Activated CD8-positive, alpha-beta memory T cell treated with anti-CD3 and anti-CD28 coated beads, Interleukin-2, amount 50 U/mL, for 4 hours (primary cell): ENCODE measurements at places on chromosomes 1 and 21.

DNA sequence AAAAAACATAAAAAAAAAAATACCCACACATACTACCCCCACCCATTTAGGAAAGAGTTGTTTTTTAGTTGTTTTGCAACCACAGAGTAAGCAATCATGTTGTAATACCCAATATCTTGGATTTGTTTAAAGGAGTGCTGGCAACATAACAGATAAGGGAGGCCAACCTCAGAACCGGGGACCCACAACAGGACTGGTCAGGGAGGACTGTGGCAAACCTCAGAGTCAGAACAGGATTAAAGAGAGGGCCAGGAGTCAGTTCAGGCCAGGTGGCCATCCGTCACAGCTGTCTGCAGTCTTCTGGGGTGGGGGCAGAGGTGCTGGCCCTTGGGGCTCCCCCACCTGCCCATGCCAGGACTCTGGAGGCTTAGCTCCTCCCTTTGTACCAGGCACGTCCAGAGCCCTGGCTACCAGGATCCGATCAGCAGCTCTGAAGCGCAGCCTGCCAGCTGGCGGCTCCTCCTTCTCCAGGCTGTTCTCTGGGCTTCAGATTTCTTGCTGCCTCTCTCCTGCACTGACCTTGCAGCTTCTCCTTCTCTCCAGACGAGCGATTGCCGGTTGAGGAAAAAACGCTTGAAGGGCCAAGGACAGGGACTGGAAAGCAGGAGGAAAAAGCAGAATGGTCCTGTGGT, 7.9 kb downstream of the H6PD start:
- DNase-seq: no peak

- no peak for DNase-seq
Observed at GRCh38 chr1:19325368-19325957, 13.3 kb downstream of the SLC66A1 start.

DNA sequence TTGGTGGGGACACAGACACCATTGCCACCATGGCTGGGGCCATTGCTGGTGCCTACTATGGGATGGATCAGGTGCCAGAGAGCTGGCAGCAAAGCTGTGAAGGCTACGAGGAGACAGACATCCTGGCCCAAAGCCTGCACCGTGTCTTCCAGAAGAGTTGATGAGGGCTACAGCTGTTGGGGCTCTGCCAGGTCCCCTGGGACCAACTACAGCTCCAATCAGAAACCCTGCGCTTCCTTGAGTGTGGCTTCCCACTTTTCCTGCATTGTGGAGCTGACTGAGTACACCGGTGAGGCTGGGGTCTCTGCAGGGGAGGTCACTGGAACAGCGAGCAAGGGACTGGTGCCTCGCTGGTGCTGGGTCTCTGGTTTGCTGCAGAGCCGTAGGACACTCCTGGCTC, 4.5 kb downstream of the ADPRS start:
- no peak for DNase-seq

DNA sequence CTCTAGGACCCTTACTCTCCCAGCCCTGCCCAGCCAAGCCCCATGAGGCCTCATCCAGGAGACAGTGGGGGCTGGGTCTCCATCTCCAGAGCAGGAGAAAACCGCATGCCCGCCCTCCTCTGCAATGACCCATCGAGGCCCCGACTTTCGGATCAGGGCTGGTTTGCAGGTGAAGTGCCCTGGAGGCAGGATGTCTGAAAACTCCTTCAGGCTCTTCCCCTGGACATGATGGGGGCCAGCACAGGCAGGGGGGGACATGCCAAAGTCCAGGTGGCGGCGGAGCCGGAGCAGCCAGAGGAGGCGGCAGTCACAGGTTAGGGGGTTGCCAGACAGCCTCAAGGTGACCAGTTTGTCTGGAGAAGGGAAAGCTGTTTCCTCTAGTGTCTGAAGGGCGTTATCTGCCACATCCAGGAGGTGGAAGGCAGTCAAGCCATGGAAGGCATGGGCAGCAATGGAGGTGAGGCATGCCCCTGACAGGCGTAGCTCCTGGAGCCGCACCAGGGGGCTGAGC, 3.9 kb downstream of the LINGO4 start:
- no peak for DNase-seq

DNA sequence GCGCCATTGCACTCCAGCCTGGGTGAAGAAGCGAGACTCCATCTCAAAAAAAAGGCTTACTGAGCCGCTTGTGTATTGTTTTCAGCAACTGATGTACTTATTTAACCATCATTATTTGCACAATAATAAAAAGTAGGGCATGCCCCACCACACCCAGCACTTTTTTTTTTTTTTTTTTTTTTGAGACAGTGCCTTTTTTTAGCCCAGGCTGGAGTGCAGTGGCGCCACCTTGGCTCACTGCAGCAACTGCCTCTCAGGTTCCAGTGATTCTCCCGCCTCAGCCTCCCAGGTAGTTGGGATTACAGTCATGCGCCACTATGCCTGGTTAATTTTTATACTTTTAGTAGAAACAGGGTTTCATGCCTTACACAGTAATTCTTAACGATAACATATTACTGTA, 12.2 kb upstream of the TRNAU1AP start:
- DNase-seq: no peak

DNA sequence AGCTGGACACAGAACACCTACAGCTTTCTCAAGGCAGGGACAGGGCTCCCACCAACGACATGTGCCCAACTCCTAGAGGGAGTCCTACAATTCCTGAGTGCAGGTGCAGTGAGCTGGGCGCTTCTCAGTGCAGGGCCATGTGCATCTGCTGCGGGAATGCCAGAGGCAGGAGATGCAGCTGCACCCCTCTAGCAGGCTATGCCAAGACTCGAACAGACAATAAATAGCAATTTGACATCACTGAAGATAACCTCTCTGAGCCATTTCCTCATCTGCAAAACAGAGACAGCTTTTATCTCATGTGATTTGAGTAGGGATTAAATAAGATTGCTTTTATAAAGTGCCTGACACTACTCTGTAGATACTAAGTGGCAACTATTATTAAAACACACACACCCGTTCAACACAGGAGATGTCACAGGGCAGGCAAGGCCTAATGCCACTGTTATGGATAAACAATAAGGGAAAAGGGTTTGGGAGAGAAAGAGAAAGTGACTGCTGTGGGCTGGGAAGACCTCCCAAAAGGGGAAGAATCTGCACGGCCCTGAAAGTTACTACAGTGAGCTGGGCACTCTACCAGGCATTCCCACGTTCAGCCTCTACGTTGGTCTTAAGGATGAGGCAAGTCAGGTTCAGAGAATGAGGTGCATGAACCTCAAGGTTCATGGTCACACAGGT, 5.7 kb downstream of the SLC9A1 start:
- DNase-seq: no peak

GRCh38 chr1:3814771-3815561, 18.7 kb upstream of the LRRC47 start:
- no peak for DNase-seq

DNA sequence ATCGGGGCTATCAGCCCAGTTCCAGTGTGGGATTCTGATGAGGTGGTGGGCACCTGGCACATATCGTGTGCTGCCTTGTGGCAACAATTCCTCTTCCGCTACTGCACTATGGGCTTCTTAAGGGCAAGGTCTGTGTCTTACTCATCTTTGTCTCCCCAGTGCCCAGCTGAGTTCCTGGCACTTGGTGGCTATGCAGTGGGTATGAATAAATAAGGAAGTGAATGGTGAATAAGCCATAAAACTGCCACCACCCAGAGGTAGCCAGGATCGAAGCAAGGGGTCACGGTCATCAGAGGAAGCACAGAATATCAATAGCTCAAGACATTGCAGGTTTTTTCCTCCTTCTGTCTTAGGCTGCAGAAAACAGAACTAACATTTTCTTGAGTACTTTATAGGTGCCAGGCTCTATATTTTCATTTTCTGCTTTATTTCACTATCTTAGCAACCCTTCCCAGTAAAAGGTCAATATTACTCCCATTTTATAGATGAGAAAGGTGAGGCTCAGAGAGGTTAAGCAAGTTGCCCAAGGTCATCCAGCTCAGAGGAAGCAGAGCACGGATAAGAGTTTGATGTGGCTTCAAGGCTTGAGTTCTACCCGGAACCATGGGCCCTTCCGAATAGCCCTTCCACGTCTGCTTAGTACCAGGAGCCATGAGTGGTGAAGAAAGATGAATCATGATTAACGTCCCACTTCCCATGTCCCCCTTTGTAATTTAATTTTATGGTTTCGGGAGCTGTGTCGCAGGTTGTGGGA, 10.2 kb downstream of the C1orf94 start:
- no peak for DNase-seq

GRCh38 chr1:25018110-25018735, 88.1 kb upstream of the RUNX3 start:
- no peak for DNase-seq

DNA sequence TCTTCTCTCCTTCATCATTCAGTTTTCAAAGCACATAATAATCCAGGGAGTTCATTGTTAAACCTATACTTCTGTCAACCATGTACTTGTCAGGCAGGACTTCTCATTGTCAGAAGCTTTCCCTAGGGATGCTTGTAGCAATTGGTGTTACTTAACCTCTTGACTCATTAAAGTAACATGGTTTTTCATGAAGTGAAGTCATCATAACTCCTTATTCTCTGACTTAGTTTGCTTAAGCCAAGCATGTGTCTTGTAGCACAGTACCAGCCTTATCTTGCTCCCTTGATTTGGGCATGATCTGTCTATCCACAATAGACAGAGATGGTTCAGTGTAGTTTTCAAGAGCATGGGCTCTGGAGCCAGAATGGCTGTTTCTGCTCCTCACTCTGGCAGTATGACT, 45.3 kb downstream of the LRIG2 start:
- DNase-seq: no peak

DNA sequence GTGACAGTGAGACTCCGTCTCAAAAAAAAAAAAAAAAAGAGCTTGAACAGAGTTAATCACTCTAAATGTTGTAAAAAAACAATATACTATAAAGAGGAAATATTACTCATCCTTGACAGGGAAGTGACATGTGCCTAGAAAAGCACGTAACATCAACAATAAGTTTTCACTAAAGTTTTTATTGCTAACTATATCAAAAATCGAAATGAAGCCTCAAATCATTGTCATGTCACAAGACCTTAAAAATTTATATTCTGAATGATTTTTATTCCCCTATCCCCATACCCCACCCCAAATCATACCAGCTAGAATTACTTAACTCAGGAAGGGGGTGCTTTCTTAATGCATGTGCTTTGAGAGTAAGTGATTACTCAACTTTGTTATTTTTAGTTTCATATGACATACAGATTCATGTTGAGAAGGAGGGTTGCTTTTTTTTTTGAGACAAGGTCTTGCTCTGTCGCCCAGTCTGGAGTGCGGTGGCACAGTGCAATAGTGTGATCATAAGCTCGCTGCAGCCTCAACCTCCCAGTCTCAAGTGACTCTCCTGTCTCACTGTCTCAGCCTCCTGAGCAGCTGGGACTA, 53.6 kb upstream of the MUTYH start:
- peak; percentile 15 for DNase-seq

DNA sequence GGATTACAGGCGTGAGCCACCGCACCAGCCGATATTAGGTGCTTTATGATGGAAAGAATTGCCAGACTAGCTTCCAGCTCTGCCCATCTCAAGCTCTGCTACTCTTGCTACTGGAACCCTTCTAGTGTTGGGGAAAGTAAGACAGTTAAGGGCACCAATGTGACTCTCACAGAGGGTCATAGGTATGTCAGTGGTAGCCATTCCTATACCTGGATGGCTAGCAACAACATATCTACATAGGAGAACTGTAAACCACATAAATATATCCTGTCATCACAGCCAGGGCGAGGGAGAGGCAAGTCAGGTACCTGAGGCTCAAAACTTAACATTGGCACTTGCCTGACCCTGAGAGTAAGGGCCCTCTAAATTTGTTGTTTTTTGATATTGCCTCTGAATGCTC, 1.7 kb upstream of the RHOU start:
- no peak for DNase-seq

DNA sequence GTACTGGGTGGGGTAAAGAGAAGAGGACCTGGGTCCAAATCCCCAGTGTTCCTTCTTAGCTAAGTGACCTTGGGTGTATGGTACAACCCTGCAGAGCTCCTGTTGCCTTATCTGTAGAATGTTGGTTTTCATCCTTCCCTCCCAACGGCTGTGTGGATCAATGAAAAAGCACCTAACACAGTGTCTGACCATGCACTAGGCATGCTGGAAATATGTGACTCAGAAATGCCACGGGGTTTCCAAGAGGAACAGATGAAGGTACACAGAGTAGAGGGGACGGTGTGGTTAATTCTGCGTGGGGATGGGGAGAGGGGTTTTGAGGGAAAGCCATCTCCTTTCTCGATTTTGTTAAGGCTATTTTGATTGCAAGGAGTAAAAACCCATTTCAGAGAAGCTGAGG, 8.6 kb downstream of the NIPAL3 start:
- no peak for DNase-seq

GRCh38 chr1:179079113-179079761, 2.6 kb upstream of the TOR3A start:
- peak; percentile 38 for DNase-seq

GRCh38 chr1:27031235-27032118, 18.8 kb upstream of the TENT5B start:
- no peak for DNase-seq

DNA sequence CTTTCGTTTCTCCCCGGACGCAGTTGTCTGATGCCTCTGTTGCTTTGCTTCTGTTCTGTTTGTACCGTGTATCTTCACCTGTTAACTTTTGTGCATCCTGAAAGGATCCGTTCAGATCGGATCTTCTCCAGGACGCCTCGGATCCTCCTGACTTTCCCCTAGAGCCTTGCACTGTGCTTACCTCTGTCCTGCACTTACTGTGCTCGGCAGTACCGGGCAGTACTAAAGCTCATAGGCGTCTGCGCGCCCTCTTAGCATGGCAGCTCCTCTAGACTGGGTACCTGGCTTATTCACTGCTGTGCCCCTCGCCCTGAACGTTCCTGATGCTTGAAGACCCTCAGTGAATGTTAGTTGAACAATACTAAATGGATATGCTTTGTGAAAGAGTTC, 934 bp downstream of the SCP2 start:
- no peak for DNase-seq

DNA sequence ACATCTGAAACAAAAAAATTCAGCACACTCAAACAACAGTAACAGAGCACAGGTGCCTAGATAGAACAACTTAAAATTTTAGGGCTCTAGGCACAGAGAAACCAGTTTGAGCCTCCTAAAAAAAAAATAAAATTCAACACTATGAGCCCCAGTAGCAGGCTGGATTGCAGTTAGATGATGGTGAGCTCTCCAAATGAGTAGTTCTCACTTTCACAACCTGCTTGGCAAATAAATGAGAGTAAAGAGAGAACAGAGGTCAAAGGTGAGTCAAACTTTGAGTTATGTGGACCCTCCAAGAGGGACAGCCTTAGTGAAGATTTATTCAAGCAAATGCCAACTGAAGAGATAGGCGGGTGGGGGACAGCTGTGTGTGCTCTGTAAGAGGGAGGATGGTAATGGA, 3.6 kb downstream of the BEND5 start:
- no peak for DNase-seq

DNA sequence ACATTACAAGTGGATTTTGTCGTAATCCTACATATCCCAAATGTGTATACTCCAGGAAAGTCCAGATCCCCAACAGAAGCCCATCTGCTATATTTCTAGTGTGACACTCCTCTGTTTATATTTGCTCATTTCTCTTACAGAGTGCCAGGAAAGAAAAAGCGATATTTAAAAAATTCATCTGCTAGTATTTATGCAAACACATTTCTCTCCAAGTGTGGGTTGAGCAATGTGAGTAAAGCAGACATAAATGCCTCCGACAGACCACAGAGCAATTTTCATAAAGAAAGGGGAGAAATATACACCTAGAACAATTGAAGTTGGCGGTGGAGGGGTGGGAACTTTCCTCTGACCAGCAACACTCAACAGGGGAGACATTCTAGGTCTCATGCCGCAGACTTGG, 22.2 kb upstream of the RAP1A start:
- DNase-seq: no peak

GRCh38 chr1:98898940-98899339, 105.7 kb downstream of the PLPPR5 start:
- no peak for DNase-seq
